Subcutaneous adipose tissue (tissue), 4 donors: ENCODE measurements at places on chromosomes 12 and 14. TPM values are rescaled to one million over a fixed set of nuclear protein-coding genes. Genes with fewer than 3 reads are reported as not detected.

CNPY2 gene
- total RNA-seq = 59.7 TPM

CMA1 gene
- 1.9 TPM for total RNA-seq

FOXN4 gene
- not detected for total RNA-seq

DACT1 gene
- total RNA-seq = 3.6 TPM

FBLN5 gene
- total RNA-seq = 158 TPM

SLC7A7 gene
- 25.9 TPM for total RNA-seq

SPX gene
- total RNA-seq = 12.9 TPM

CLEC4A gene
- 4.3 TPM for total RNA-seq

FAM186B gene
- total RNA-seq = 0.57 TPM

RAD51AP1 gene
- 7.8 TPM for total RNA-seq

SLC38A4 gene
- not detected for total RNA-seq

ART4 gene
- 0.88 TPM for total RNA-seq

MSI1 gene
- not detected for total RNA-seq

DUSP16 gene
- 21.4 TPM for total RNA-seq

SERPINA5 gene
- 3.4 TPM for total RNA-seq

TAS2R19 gene
- 6.2 TPM for total RNA-seq

TAS2R42 gene
- not detected for total RNA-seq

GPRC5D gene
- total RNA-seq = not detected

B4GALNT1 gene
- 0.66 TPM for total RNA-seq

DPF3 gene
- total RNA-seq = 6.8 TPM

PLEKHG7 gene
- not detected for total RNA-seq

KRT72 gene
- not detected for total RNA-seq

IKZF4 gene
- total RNA-seq = 5.1 TPM

INHBE gene
- not detected for total RNA-seq

CIROP gene
- not detected for total RNA-seq

ENDOU gene
- total RNA-seq = 0.33 TPM

TAS2R30 gene
- 14.6 TPM for total RNA-seq

CLEC4D gene
- total RNA-seq = 3.8 TPM

WSB2 gene
- 52.7 TPM for total RNA-seq

SLC5A8 gene
- not detected for total RNA-seq
